Suprapubic skin (tissue), 4 donors: ENCODE measurements at places on chromosomes 6 and 20. TPM values are rescaled to one million over a fixed set of nuclear protein-coding genes. Genes with fewer than 3 reads are reported as not detected.

GRCh38 chr20:32234135-32234808, 26.6 kb downstream of the POFUT1 start:
- no peaks in the 10 kb centered on the region for H3K27me3 ChIP-seq
- H3K4me1 ChIP-seq: no peaks in the 10 kb centered on the region
- peaks cover 67% of the 10 kb centered on the region for H3K36me3 ChIP-seq
- DNase-seq: no peak
- no peak overlapping the region for H3K27ac ChIP-seq

- no peaks in the 10 kb centered on the region for H3K27me3 ChIP-seq
- no peak for DNase-seq
- H3K4me3 ChIP-seq: no peak overlapping the region
- H3K36me3 ChIP-seq: no peaks in the 10 kb centered on the region
- H3K27ac ChIP-seq: no peak overlapping the region
Observed at GRCh38 chr6:23951691-23952090, 174.3 kb upstream of the NRSN1 start.

KHDC1L gene
- not detected for total RNA-seq

DNA sequence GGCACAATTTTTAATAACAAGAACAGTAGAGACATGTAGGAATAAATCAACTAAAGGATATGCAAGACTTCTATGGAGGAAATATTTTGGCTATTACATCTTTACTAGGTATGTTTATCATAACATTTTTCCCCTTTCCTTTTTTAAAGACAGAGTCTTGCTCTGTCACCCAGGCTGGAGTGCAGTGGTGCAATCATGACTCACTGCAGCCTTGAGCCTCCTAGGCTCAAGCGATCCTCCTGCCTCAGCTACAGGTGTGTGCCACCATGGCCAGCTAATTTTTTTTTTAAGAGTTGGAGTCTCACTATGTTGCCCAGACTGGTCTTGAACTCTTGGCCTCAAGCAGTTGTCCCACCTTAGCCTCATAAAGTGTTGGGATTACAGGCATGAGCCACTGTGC, 37.0 kb downstream of the AKAP7 start:
- no peaks in the 10 kb centered on the region for H3K4me1 ChIP-seq
- H3K36me3 ChIP-seq: peaks cover 4% of the 10 kb centered on the region
- no peak overlapping the region for H3K27ac ChIP-seq
- H3K27me3 ChIP-seq: no peaks in the 10 kb centered on the region
- no peak overlapping the region for H3K4me3 ChIP-seq
